ENCODE measurements at places on chromosomes 2 and 18.

- DNase-seq, result no peak
These were observed 398.5 kb downstream of the CDH2 start for GRCh38 chr18:27778441-27778840.

DNA sequence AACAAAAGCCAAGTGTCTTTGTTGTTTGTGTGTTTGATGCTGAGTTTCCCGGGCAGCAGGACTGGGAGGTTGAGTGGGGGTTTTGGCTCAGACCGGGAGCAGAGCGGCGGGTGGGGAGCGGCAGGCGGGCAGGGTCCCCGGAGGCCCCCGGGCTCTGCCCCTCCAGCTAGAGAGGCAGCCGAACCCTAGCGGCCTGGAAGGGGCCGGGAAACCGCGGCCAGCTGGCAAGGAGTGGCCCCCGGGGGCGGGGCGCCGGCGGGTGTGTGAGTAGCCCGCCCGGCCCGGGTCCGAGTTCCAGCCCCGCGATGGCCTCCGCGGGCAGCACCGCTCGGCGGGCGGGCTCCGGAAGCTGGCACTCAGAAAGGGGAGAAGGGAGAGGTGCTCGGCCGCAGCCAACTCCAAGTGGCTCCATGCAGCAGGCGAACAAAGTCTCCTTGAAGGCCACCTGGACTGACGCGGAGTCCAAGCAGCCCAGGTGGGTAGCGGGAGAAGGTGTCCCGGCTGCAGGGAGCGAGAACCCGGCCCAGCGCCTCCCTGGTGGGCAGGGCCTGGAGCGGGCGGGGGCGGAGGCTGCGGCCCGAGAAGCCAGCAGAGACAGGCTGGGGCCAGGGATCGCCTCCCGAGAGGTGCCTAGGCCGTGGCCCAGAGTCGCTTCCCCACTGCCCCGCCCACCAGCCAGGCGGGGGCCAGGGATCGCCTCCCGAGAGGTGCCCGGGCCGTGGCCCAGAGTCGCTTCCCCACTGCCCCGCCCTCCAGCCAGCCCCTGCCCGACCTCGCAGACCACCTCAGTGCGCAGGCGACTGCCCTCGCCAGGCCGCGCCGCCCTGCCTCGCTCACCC is at the start of gene ANKRD53:
Gene ANKRD53 (plus strand): TSS at position 290 of the 839 bp plus-strand sequence. CDS start 16 bp downstream, at position 306.
- DNase-seq, result no peak

DNA sequence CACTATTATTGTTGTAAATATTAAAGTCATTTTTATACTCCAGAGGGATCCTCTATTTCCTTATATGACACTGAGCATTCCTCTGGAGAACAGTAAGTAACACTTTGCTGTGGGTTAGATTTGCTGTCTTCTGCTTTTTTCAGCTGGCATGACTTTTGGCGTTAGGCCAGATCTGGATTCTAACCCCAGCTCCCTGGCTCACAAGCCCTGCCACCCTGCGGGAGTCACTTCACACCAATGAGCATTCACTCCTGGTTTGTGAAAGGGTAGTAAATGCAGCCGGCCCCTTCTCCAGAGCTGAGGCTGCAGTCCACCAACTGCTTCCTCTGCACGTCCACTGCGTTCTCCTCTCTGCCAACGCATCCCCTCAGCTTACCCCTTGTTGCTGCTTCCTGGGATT is 373.8 kb upstream of the RAB6C start:
- no peak for DNase-seq

GRCh38 chr2:241048149-241048948 is 49.9 kb downstream of the SNED1 start:
- no peak for DNase-seq

- no peak for DNase-seq
These were observed 24.9 kb upstream of the CD8A start for GRCh38 chr2:86815611-86816010.

DNA sequence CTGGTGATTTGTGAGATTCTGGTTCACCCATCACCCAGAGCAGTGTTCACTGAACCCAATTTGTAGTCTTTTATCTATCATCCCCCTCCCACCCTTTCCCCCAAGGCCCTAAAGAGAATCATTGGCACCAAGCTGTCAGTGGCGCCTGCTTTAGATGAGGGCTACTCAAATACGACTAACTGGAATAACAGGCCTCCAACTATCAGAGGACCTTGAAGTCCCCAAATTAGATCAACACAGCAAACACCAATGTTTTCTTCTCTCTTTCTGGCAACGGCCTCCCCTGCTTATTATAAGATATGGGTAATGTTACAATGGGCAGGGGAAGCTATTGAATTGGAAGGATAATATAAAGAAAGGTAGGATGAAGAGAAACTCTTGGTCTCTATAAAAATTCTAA is 232.3 kb downstream of the SCG2 start:
- no peak for DNase-seq

GRCh38 chr18:8747440-8747937 is 42.1 kb downstream of the MTCL1 start:
- DNase-seq, result no peak
